ENCODE measurements at places on chromosomes 11 and 22.

GRCh38 chr11:35170503-35170902, 31.5 kb downstream of the CD44 start:
- DNase-seq: no peak

- DNase-seq: no peak
Measured at GRCh38 chr11:27059431-27059830, 18.8 kb downstream of the BBOX1 start.

- peak; percentile 43 for DNase-seq
Measured at GRCh38 chr22:50271519-50271970, 1.4 kb upstream of the MAPK11 start.

DNA sequence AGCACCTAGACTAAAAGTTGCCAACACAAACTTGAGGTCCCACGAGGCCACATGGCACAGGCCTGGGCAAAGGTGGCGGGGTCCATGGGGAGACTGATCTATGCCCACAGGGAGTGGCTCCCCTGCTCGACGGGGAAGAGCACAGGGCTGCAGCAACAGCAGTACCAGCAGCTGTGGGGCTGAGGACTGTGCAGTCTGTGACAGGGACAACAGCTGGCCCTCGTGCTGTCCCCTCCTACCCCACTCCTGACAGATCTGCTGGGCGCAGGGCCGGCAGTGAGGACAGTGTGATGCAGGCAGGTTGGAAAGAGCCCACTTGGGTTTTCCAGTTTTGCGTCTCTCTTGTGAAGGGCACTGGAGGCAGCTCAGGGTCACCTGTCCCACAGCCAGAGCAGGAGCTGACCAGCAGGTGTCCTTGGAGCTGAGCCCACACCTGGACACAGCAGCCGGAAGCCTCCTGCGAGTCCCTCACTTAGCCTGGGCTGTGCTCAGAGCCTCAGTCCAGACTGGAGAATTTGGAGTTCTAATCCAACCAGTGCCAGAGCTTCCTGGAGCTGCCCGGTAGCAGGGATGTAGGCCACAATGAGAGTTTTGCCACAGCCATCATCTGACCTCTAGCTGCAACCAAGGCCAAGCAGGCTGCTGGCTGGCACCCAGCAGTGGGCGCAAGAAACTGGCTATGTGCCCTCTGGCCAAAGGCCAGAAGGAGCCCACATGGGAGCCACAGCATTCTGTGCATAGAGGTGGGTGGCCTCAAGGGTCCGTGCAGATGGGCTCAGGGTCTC, 3.6 kb upstream of the GAS2L1 start:
- no peak for DNase-seq

DNA sequence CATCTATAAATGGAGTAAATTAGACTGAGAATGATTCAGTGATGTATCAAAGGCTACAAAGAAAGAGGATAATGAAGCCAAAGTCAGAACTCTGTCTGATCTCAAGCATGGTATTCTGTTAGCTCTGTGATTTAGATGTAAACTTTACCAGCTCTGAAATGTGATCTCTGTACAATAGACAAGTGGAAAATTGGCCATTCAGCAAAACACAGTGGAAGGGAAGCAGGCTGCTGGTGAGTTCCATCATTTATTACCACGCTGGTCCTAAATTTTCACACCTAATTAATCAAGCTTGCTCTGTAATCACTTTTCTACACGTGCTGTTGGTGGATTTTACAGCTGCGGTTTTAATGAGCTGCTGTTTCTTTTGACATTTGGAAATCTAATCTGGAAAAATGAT, 145.1 kb upstream of the OPCML start:
- DNase-seq: no peak

DNA sequence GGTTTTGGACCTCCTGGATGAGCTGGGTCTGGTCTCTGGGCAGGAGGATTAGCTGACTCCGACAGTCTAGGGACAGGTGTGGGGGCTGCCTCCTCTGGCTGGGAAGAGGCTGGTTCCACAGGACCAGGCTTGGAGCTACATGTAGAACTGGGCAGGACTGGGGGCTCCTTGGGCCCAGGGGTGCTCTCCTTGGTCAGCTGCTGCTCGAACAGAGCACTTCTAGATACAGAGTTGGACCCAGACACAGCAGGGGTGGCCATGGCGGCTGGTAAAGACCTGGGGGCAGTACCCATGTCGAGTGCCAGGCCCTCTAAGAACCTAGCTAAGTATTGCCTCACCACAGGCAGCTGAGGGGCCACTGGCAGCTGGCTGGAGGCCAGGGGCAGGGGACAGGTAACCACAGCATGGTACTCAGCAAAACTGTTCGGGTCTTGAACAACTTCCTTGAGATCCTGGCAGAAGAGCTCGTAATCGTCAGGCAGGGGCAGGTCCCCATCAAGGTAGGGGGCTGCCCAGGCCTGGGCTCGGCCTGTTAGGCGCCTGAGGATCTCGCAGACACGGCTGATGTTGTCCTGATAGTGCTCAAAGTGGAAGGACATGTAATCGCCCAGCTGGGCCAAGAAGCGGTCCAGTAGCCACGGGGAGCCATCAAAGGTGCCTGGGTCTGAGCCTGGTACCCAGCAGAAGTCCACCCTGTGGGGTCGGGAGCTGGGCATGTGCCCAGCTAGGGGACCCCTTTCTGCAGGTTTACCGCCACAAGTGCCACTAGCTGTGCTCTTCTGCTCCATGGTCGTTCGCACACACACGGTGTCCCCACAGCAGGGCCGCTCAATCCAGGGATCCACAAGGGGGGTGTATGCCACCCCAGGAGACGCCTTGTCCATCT, 3.1 kb downstream of the GNB1L start:
- no peak for DNase-seq

- DNase-seq: no peak
Measured at GRCh38 chr11:131947511-131947910, 577.1 kb downstream of the NTM start.

GRCh38 chr11:28536504-28537267, 428.5 kb downstream of the METTL15 start:
- no peak for DNase-seq

DNA sequence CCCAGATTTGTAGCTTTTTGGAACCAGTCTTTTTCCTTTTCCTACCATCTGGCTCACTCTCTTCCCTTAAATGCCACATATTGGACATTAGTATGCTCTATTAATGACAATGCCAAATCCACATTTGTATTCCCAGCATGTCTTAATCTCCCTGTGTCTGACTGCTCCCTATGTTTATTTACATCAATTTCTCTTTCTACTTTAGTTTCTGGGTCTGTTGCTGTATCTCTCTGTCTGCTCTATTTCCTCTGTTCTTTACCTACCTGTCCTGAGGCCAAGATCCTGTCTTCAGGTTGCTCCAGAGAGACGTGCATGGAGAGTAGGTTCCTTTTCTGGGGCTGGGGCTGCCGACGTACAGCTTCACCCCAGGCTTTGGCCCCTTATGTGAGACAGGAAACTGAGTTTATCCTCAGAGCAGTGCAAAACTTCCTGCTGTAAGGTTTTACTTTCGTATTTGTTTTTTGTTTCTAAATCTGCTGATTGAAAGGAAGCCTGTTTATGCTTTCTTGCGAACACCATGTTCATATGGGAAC, 25.6 kb downstream of the OR2AG2 start:
- DNase-seq: no peak

DNA sequence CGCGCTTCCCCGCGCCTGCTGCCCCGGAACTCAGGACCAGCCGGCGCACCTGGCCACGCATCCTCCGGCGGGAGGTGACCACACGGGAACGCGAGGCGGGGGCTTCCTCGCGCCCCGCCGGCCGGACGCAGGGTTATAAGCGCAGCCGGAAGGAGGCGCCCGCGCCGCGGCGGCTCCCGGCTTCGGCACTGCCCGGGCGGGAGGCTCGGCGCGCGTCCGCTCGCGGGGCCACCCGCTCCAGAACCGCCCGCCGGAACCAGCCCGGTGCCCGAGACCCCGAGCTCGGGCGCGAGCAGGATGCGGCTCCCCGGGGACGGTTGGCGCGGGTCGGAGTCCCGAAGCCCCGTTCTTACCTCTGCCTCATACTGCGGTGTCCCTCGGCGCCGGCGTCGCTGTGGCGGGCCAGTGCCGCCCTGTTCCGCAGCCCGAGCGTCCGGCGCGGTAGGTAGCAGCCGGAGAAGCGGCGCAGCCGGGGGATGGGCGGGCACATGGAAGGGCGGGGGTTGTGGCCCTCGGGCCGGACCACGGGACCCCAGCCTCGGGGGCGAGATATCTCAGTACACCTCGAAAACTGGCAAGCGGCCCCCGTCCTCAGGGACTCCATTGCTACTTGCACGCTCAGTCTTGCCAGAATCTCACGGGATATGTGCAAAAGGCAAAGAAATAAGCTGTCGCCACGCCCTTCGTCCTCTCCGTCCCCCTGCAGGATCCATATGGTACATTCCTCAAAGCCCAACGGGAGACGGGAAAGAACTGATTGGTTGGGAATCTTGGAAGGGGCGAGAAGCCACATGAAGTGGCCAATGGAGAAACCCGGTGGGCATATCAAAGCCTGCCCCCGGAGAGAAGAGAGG, 23.1 kb downstream of the MICAL3 start:
- peak; percentile 82 for DNase-seq

DNA sequence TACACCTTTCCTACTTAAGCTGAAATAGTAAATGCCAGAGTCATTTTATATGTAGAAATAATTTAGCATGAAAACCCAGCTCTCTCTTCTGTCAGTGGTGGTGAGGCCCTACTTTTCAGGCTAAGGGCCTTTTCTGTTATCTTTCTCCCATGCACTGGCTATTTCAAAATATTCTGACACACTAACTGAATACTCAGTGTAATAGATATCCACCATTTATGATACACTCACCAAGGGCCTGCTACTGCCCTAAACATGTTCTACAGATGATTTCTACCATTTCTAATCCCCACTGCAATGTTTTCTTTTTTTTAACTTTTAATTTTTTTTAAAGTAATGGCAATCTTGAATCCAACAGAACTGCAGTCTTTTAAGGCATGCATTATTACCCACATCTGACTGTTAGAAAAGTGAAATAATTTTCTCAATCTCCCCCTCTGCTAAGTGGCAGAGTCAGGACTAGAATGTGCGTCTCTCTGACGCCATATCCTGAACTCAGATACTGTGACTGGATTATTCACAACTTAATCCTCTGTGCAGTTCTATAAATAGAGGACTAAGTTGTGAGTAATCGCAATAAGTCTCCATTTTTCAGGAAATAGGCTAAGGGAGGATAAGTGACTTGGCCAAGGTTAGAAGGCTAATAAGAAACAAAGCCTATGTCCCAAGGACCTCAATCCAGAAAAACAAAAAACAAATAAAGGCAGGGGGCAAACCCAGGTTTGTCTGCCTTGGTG, 44.0 kb downstream of the GRAMD1B start:
- no peak for DNase-seq

GRCh38 chr11:86800960-86801272, 574 bp downstream of the PRSS23 start:
- DNase-seq: peak; percentile 48

GRCh38 chr22:45922256-45922655, 54.7 kb downstream of the WNT7B start:
- DNase-seq: no peak

DNA sequence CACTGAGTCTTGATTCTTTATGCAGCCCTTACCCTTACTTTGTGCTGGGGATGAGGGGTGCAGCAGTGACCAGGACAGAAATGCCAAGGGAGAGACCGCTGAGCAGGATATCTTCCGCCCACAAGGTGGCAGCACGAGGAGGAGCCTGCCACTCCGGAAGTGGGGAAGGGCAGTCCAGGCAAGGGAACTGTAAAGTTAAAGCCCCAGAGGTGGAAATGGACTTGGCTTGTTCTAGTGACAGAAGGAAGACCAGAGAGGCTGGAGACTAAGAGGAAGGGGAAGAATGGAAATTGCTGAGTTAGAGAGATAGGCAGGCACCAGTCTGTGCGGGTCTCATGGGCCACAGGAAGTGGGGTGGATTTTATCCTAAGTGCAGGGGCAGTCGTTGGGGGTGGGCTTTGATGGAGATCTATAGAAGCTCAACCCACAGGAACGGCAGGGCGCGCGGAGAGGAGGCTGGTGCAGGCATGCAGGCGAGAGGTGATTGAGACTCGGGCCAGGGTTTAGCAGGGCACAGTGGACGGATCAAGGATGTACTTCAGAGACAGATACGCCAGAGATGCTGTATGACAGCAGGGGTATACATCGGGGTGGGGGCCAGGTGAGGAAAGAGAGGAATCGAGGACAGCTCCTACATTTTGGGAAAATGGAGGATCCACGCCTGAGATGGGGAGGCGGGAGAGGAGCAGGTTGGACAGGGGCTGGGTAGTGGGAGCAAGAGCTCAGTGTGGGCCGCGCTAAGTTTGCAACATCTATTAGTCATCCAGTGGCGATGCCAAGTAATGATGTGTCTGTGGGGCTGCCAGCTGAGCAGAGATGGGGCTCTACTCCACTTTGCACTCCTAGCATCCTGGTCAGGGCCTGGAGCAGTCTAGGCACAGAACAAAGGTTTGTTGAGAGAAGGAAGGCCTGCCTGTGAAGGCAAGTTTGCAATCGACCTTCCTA, 3.3 kb upstream of the GRK2 start:
- peak; percentile 94 for DNase-seq

DNA sequence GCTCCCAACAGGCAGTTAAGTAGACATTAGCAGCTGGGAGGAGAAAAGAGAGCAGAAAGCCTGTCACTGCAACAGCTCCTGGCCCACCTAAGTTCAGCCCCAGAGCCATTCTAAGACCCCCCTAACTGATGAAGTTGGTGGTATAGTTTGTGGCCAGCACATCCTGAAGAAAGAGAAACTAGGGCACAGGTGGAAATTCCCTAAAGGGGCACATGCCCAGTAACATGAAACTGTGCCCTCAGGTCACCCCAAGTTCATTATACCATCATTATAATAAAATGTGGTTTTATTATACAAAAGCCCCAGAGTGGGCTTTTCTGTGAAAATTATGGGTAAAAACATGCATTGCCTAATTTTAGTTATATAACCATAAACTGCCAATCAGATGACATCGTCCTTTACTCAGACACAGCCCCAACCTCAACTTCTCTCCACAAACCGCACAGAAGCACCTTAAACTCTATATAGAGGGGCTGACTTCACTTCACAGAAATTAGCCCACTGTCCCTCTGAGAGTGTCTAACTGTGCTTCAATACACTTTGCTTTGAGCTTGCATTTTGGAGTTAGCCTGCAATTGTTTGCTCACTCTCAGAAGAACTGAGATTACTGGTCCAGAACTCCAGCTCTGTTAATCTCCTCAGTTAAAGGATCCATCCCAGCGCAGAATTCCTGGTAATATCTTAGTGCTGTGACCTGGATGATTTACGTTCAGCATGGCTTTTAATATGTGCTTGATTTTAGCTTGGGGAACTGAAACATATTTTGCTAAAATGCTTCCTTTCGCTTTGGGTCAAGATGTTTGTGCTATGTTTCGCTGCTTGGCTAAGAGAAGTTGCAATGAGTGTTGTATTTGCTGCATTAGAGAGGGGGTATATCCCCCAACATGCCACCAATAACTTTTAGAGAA, 1.8 kb upstream of the APOL3 start:
- DNase-seq: no peak

- DNase-seq: no peak
Measured at GRCh38 chr22:20839837-20840645, 18.6 kb downstream of the PI4KA start.

- DNase-seq: no peak
Measured at GRCh38 chr11:61264371-61264770, 23.4 kb downstream of the PGA5 start.

GRCh38 chr11:86277741-86278140, 24.3 kb upstream of the HIKESHI start:
- no peak for DNase-seq

All from NCI-H510A treated with DMSO at 0.1 percent for 48 hours (cell line).